ENCODE measurements at places on chromosomes 4 and X.

DNA sequence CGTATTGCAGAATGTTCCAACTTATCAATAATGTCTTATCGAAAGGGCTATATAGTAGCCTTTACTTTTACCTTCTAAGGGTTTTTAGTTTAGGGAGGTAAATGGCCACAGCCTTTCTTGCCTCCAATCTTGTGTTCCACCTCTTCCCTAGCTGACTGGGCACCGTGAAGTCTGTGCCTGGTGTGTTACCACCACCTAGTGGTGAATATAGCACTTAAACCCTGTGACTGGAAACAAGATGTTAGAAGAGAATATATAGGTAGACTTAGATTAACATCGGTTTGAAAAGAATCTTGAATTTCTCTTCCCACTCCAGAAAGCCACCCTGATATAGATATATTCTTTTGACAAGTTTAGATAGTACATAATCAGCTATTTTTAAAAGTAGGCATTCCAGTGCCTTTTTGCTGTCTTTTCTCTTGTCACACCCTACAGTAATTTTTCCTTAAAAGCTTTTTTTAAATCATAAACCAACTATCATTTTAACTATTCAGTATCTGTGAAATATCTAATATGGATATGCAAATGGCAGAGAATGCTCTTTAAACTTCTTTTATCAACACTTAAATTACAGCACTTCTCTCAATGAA, 27.8 kb upstream of the ADH7 start:
- peak; percentile 63 for DNase-seq

GRCh38 chr4:28621591-28621990, 1761.0 kb downstream of the STIM2 start:
- no peak for DNase-seq

- no peak for DNase-seq
These were observed 7.8 kb upstream of the CNGA2 start for GRCh38 chrX:151726751-151727150.

- DNase-seq: peak; percentile 15
These were observed 101.4 kb upstream of the RAB40AL start for GRCh38 chrX:102835504-102836146.

DNA sequence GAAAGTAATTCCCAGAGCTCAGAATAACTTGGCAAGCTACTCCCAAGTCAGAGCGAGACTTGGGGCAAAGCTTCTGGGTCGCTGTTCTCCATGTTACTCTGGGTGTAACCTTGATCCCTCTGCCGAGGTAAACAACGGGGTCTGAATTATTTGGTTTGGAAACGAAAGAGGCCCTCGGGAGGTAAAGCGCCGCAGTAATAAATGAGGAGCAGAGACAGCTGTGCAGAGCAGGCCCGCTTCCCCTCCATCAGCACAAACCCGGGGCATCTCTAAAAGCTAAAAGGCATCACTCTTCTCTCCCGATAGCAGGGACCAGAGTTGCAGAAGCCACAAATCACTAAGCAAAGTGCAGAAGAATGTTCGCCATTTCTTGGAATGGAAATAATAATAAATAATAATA, 561.5 kb downstream of the BCOR start:
- no peak for DNase-seq

- DNase-seq: no peak
These were observed 32.7 kb downstream of the CPLX1 start for GRCh38 chr4:793093-793861.

DNA sequence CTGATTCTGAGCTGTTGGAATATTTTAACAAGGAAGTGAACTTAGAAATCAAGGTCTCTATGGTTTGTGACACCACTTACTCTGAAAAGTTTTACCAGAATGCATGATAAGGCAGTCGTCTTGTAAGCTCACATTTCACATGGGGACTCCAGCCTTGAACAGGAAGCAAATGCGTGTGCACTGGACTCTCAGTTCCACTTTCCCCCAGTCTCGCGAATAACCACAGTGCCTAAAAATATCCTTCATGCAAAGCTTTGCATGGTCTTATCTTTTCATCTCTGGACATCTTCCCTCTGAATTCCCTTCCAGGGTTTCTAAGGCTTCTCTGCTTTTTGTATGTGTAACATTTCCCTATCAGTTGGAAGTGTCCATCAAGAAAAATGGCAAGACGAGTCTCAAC, 581.8 kb downstream of the NLGN4X start:
- DNase-seq: peak; percentile 11

DNA sequence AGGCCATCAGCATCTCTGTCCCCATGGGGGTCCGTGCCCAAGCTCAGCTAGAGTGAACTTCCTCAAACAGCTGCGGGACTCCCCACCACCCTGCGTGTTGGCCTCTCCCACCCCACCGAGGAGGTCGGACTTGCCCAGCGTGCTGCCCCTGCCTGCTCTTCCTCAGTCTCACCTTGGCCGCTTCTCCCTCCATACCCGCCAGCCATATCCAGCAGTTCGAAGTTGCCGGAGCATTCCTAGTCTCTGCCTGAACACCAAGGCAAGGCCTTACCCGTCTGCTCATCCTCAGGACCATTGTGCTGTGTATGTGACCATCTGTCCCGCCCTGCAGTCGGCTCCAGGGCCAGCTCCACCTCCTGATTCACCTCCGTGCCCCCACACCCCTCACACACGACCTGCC, 84.5 kb downstream of the WFS1 start:
- no peak for DNase-seq

DNA sequence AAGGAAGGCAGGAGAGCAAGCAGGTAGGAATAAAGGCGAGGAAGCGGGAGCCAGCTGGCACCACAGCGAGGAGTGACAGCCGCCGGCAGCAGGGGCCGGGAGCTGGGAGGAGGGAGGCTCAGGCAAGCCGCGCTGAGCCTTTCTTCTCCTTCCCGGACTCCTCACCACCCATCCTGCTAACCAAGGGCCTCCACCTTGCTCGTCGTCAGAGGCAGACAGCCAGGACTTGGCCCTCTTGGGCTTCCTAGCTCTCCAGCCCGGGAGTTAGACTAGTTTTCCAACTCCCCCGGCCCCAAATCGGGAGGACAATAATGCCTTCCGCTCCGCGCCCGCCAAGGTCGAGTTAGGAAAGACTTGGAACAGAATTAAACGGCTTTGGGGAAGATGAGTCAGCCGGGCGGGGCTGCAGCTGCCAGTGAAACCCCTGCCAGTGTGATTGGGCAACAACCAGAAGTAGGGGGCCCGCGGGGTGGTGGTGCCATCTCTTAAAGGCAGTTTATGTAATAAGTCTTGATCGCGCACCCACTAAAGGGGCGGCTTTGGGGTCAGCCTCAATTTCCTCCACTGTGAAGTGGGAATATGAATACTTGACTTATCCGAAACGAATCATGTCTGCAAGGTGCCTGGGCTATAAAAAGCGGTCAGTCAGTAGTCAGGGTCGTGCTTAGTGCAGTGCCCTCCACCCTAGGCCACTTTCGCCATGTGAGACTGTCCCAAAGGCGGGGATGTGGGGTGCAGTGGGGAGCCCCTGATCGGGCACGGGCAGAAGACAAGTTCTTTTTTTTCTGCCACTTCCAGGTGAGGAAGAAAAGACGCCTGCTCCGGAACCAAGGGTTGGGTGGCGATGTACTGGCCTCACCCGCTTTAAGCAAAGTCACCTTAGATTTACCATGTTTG, 6.7 kb upstream of the HSD17B10 start:
- peak; percentile 77 for DNase-seq

DNA sequence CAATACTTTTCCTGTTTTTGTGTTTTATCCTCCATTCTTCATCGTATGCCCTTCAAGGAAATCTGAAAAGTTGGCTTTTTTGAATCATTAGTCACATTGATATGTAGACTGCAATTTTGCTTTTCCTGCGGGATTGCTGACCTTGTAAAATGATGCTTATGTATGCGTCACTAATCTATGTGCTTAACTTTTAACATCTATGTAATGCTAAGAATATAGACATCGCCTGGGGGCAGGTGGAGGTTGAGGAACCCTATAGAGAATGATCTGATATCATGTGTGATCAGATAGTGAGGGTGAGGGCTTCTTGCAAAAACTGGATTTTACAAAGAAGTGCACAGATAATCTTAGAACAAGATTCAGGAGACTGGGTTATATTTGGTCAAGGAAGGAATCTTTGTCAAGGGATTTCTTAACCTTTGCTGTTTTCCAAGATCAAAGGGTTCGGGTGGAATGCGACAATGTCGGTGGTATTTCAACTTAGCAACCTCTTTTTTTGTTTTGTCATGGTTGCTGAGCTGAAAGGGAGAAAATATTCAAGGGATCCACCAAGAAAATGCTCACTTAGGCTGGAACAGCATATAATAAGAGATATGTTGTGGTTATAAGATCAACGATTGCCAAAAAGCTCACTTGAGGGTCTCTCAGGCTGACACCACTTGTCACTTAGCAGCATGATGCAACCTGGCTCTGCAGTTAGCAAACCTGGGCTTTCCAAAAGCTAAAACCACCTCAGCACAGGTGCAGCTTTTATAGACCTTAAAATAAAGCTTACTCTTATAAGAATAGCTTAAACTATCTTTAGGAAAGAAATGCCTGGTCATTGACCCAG, 70.6 kb upstream of the PUDP start:
- no peak for DNase-seq

GRCh38 chr4:113636877-113637276, 124.7 kb downstream of the CAMK2D start:
- DNase-seq: no peak

DNA sequence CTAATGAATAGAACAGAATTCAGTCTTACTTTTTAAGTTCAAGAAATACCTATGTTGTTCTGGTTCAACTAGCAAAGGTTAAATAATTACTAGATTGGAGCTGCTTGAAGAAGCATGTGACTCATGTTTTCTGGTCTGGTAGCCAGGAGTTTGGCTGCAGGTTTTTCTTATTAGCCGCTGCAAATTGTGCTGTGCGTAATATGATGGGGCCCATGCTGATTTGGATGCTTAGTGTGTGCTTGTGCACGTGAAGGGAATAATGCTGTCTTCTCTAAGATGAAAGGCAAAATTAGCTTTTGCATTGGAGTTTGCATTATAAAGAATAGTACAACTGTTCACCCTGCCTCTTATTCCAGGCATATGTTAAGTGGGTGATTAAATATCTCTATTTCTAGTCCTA, 219.6 kb downstream of the SNCA start:
- DNase-seq: no peak

DNA sequence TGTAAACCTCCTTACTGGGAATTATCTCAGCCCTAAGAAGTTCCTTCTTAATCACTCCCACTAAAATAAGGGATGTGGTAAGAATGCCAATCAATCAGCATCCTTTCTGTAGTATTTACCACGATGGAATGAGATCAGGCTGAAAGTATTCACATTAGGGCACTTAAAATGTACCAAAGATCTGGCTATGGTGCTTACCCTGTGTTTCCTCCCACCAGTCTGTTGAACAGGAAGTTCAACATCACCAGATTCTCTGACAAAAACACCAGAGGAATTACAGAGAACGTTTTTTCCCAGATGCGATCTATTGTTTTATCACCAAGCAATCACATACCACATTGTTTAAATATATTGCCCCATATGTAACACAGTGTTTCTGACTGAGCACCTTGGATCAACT, 2.1 kb upstream of the CLCN3 start:
- no peak for DNase-seq

GRCh38 chr4:176939445-176939844, 146.7 kb upstream of the VEGFC start:
- peak; percentile 14 for DNase-seq

- no peak for DNase-seq
These were observed 106.4 kb upstream of the NWD2 start for GRCh38 chr4:37138019-37138653.

DNA sequence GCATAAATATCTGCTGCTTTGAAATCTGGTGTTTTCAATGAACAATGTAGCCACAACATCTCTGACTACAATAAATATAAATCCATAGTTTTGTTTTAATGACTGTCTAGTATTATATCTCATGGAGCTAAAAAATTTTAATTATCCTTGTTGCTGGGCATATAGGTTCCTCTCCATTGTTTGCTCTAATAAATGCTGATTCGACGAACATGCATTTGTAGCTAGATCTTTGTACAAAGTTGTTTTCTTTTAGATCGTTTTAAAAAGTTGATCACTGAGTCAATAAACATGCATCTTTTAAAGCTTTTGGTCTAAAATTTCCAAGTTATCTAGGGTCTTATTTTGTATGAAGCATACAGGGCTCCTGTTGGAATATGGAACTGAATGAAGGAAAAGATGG, 130.5 kb upstream of the GPR101 start:
- DNase-seq: no peak

GRCh38 chrX:142483965-142484364, 278.9 kb upstream of the MAGEC2 start:
- peak; percentile 27 for DNase-seq

GRCh38 chrX:72060196-72060920, 71.4 kb downstream of the RTL5 start:
- no peak for DNase-seq

DNA sequence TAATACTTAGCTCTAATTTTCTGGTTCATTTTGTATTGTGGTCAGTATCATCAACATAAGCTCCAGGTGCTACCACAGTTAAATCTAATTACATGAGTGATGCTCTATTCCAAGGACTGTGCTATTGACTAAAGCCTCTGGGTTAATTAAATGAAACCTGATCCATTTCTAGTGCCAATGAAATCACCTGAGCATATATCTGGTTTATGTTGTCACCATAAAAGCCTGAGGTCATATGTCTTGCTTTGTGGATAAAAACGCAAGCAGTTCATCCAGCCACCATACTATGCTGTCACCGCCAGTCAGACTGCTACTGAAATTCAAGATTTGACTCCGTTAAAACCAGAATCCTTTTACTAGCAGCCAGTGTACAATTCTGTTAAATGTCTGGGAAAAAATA, 64.2 kb upstream of the ZNF518B start:
- DNase-seq: no peak

GRCh38 chr4:159281771-159282170, 178.9 kb downstream of the RAPGEF2 start:
- DNase-seq: no peak

- DNase-seq: no peak
These were observed 509.1 kb upstream of the SPANXN1 start for GRCh38 chrX:144738246-144738645.

DNA sequence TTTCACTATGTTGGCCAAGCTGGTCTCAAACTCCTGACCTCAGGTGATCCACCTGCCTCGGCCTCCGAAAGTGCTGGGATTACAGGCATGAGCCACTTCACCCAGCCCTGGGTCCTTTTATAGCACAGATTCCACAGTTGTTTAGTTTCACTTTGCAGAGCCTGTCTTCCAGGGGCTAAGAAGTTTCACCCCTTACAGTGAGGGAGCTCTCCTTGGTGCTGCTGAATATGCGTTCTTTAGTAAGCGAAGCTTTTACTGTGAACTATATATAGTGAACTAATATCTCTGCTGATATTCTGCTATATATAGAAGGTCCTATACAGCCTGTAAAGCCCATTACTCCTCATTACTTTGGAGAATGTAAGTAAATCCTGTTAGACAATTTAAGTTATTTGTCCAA, 4.2 kb downstream of the TCEAL6 start:
- DNase-seq: no peak

GRCh38 chr4:138588501-138588900, 346.4 kb upstream of the SLC7A11 start:
- no peak for DNase-seq

DNA sequence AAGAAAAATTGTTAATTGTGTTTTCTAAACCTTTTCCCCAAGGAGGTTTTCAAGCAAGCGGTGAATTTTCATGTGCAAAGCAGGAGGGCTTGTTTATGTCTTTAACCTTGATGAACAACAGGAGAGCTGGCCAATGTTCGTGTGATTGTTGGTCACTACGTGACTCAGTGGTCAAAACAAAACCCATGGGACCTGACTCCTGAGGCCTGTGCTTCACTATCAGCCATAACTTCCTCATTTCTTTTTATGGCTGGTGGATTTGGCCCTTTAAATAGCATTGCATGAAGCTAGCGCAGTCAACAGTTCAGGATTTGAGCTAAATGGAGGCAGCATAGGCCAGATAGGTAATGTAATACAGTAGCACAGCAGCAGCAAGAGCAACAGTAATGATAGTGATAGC, 80.5 kb downstream of the MID1IP1 start:
- DNase-seq: no peak

Data from umbilical cord (tissue), 2 donors.